GM04504 (cell line): ENCODE measurements at places on chromosomes 16 and 17.

GRCh38 chr16:89422905-89423630 lies 67.3 kb downstream of the ANKRD11 start:
- DNase-seq: no peak

- no peak for DNase-seq
These were observed 42.0 kb upstream of the ZNF469 start for GRCh38 chr16:88340755-88341150.

DNA sequence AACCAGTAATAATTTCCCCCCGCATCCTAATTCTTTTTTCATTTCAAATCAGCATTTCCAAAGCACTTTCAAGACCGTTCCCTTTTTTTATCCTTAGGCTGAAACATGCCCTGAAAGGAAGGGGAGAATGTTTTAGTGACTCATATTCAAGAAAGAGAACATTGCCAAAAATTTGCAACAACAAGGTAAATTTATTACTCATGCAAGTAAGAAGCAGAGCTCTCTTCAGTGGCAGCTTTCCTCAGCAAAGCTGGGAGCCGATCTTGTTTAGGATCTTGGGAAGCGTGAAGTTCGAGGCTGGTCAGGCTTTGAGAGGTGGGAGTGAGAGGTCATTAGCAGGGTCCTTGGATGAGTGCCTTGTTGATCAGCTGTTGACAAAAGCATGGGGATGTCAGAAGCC lies 129.5 kb downstream of the PRKCA start:
- peak; percentile 64 for DNase-seq

- no peak for DNase-seq
These were observed 4.8 kb upstream of the GLG1 start for GRCh38 chr16:74611721-74612120.

DNA sequence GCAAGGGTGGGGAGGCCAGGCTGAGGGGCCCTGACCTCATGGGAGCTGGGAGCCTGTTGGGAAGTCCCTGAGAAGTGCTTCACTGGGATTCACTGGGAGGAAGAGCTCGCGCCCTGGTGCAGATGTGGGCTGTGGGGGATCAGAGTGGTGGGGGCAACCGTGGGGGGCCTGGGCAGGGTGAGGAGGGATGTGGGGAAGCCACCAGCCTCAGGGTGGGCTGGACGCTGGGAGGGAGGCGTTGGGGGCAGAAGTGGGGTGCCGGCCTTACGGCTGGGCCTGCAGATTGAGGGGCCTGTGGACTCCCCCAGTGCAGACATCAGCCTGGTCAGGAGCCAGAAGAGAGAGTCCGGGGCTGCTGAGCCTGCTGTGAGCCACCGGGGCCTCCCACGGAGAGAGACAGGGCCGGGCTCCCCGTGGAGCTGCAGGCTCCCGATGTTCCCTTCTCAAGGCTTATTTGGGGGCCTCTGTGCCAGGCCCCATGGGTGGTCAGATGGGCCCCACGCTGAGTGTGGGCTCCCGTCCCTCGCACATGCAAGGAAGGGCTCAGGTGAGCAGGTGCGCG lies 7.8 kb downstream of the DPEP1 start:
- DNase-seq: no peak

DNA sequence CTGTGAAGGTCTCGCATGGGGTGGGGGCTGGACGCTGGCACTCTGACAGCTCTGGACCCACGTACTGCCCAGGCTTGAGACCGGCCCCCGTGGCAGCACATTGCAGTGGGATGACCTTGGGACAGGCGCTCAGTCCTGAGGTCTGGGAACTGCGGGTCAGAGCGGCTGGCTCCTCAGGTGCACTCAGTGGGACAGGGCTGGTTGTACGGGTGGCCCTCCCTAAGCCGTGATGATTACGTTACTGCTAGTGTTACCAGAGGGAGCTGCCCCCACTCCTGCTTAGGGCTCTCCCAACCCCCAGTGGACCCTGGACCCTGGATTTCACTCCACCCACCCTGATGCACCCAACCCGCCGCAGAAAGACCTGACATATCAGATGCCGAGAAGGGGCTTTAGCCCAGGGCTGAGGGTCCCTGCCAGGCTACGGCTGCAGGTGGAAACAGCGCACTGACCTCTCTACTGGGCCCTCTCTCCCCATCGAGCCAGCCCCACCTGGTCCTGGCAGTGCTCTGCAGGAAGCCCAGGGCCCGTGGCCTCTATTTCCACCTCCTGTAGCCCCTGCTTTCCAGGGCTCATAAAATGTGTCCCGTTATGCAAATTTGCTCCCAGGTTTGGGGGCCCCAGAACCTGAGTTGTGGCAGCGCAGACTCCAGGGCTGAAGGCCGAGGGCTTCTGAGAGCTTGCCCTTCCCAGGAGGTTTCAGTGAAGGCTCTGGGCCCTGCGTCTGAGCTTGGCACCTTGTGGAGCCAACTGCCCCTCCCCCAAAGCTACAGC lies 77.2 kb downstream of the RTN4RL1 start:
- no peak for DNase-seq

DNA sequence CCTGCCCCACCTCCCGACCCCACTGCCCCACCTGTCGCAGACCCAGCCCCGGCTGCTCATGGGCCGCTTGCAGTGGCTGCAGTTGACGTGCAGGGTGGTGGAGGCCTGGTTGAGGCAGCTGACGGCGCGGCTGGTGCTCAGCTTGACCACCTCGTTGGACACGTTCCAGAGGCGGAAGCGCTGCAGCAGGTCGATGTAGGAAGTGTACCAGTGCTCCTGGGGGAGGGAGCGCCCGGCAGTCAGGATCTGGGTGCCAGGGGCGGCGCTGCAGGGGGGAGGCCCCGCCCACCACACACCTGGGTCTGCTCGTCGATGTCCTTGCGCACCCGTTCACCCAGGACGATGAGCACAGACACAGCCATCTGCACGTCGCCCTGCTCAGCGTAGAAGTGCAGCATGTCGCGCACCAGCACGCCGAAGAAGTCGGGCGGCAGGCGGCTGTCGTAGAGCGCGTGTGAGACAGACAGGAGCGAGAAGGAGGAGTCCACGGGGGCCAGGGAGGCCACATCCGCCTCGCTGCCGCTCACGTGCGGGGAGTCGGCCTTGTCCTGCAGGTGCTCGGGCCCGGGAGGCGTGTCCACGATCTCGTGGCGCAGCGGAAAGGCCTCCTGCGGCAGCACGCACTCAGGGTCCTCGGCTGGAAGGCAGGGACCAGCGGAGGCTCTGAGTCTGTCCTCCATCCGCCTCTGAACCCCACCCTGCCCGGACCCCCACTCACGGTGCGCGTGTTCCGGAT lies 995 bp upstream of the JMJD8 start:
- DNase-seq: no peak

- DNase-seq: no peak
These were observed 533.2 kb downstream of the XYLT1 start for GRCh38 chr16:16937576-16937975.

DNA sequence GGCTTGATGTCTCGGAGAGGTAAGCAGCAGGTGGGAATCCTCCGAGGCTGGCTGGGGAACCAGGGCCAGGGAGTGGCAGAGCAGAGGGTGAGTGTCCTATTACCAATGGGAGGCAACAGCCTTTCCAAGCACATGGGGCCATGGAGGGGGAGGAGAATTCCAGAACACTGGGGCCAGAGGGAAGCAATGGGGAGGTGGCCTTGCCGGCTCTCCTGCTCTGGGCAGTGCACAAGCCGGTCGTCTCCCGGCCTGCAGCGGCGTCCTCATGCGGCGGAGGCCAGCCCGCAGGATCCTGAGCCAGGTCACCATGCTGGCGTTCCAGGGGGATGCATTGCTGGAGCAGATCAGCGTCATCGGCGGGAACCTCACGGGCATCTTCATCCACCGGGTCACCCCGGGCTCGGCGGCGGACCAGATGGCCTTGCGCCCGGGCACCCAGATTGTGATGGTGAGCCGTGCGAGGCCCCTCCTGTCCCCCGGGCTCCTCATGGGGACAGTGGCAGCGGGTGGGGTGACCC lies 21.9 kb downstream of the SGSH start:
- DNase-seq: no peak

- DNase-seq: peak; percentile 39
These were observed 563.9 kb downstream of the TOX3 start for GRCh38 chr16:51982715-51983680.

DNA sequence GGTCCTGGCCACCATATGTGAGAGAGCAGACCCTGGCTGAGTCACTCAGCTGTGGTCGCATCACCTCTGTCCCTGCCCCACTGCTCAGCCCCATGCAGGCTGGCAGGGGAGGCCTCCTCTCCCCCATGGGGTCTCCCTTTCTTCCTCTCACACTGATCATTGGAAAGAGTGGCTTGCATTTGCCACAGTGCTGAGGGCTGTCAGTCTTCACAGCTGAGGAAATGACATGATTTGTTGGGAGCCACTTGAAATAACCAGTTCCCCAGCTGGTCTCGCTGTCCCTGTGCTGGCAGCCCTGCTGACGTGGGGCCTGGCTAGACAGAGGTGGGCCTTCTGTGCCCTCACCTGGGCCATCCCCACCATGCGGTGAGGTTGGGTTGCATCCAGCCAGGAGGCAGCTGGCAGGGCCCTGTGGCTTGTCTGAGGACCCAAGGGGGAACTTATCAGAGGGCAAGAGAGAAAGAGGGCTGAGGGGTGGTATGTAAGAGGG lies 30.1 kb upstream of the MED9 start:
- no peak for DNase-seq

GRCh38 chr17:79592641-79593040 lies 18.2 kb downstream of the RBFOX3 start:
- no peak for DNase-seq

DNA sequence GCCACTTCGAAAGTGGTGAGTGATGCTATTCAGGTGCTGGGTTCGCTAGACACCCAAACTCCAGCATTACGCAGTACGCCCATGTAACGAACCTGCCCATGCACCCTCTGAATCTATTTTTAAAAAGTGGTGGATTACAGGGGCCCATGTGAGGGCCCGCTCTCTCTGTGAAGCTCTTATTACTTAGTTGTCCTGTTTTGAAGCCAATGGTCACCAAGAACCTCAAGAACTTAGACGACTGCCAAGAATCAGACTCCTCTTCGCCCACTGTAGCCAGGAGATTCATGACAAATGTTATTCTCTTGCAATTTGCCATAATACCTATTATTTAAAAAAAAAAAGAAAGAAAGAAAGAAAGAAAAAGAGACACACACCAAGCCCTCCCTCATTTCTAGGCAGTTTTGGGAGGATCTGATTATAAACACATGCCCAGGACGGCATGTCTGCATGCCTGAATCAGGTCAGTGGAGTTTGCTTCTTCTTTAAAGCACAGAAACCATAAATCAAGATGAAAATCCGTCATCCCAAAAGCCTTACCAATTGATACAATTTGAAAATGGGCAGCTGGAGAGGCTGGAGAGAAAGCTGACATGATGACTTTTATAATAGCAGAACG lies 108.6 kb downstream of the IRX3 start:
- no peak for DNase-seq

DNA sequence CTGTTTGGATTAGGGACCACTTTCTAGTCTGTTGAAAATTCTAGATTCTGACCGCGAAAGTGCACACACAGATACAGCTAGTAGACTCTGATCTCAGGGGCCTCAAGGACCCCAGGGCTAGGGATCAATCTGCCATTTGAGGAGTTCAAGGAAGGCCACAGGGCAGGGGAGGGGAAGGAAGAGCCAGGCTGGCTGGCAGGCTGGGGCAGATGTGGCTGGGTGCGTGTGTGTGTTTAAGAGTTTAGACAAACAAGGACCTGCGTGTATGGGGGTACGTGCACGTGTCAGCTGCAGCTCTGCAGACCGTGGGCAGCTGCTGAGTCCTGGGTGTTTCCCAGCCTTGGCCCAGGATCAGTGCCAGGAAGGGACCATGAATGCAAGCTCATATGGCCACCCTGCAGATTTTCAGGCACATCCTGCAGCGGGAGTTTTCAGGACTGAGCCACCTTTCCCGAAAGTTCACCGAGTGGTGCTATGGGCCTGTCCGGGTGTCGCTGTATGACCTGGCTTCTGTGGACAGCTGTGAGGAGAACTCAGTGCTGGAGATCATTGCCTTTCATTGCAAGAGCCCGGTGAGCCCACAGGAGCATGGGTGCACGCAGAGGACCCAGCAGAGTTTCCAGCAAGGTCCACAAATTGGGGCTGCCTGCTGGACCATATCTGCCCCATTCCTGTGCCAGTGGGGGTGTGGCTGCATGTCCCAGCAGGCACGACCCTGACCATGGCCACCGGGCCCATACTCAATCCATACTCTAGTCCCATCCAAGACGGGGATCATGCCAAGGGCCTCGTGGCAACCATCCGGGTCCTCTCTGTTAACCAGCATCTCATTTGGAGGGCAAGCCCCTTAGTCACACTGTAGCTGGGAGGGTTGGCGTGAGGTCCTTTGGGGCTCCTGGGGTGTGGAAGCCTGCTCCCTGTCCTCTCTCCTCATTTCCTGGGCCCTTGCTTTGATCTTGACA lies 10.6 kb downstream of the TRPV2 start:
- no peak for DNase-seq

GRCh38 chr16:89279666-89280481 lies 62.4 kb downstream of the ZNF778 start:
- no peak for DNase-seq

DNA sequence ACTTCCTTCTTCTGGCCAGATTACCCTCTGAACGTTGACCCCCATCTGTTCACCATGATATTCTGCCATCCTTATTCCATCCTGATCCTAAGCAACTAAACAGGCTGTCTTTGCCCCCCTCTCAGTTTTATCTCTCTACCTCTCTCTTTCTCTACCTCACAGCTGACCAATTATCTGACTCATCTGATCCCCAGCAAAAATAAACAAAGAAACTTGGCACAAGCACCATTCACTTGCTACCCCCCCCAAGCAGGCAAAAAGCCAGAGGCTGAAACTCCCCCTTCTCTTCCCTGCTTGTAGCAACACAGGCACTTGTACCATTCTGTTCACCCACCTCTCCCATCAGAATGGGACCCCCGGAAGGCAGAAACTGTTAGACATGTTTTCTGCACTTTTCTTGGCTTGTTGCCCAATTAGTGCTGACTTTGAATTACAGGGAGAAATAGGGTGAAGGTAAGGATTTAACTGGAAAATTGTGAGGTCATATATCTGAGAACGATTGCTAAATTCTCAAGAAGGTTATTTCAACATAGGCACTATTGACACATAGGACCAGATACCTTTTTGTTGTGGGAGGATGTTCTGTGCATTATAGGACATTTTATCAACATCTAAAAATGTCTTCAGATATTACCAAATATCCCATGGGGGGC lies 163.2 kb downstream of the TOX3 start:
- DNase-seq: no peak

DNA sequence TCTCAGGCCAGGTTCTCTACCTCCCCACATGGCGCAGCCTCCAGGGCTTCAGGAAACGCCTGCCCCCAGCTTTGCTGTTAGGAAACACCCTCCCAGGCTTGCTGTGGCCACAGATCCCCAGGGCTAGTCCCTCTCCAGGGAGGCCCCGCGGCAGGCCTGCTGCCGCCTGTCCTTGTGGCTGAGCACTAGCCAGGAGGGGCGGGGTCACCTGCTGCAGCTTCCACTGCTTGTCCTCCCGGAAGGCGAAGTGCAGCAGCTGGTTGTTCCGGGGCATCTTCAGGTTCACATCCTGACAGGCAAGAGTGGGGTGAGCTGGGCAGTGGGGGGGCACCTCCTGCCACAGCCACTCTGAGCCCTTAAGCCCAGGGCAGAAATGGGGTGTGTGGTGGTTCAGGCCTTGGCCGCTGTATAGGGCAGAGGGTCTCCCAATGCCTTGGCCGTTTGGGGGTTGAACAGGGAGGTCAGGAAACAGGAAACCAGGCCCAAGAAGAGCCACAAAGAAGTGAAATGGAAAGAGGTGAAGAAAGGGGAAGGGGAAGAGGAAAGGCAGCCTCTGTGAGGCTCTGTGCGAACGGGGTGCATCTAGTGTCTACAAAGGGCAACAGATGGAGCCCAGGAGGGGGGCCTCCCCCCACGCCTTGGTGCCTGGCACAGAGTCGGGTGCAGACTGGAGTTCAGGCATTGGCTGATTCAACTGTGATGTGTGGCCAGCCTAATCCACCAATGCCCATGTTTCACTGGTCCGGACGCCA lies 2.0 kb downstream of the ROGDI start:
- no peak for DNase-seq
